Hematopoietic multipotent progenitor cell treated with erythropoietin and hydrocortisone succinate and interleukin-3 and kit ligand, for 4 days (in vitro differentiated cells): ENCODE measurements at places on chromosomes 3 and 15.

DNA sequence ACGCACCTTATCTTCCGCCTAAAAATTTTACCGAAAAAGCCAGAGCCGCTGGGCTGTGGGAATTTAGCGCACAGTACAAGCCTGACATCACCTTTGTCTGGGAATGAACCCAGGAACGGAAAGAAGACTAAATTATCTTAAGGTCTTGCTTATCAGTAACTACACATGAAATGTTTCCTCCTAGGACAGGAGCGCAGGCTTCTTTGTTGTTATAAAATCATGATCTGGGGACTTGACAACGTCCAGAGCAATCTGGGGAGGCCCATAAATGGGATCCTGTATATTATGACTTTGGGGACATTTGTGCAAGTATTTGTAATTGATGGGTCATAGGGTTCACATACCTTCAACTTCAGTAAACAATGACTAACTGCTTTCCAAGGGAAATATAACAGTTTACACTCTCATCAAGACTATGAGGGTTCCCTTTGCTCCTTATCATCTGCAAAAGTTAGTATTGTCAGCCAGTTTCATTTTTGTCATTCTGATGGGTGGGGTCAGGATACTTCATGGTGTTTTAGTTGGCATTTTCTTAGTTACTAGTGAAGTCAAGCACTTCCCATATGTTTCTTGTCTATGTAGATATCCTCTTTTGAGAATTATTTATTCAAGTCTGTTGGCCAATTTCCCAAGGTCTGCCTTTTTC, 213.9 kb upstream of the PFN2 start:
- no peak for DNase-seq

GRCh38 chr3:71447803-71448202, 135.7 kb downstream of the FOXP1 start:
- DNase-seq = peak; percentile 62

DNA sequence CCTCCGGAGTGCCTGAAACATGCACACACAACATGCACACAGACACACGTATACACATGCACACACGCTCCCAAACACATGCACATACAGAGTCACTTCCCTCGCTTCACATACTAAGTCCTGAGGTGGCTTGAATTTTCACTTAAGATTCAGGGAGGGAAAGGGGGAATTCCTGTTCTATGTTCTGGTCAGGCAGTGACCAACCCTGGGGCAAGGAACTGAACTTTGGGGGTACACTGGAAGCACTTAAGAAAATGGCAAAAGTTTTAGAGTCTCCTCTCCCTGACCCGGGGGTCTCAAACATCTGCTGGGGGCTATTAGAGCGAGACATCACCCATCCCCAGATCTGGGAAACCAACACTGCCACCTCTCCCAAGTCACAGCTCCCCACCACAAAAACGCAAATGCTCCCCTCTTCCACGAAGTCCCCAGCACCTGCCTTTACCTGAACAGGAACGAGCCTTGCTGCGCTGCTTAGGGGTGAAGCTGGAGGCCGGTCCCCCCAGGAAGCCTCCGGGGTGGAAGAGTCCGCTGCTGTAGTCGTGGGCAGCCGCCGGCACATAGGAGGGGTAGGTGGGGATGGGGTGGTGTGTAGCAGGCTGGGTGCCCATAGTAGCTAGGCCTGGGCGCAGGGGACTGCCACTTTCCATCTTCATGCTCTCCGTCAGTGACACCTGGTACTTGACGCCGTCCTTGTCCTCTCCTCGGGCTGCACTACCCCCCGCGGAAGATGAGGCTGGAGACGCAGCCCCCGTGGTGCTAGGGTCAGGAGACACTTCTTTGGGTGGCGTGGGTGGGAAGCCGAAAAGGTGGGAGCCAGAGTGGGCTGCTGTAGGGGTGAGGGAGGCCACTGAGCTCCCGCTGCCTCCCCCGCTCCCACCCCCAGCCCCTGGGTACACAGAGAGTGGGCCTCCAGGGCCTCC, 7.5 kb downstream of the GATA2 start:
- peak; percentile 50 for DNase-seq

GRCh38 chr3:56130036-56130435, 338.2 kb downstream of the ERC2 start:
- DNase-seq = no peak

DNA sequence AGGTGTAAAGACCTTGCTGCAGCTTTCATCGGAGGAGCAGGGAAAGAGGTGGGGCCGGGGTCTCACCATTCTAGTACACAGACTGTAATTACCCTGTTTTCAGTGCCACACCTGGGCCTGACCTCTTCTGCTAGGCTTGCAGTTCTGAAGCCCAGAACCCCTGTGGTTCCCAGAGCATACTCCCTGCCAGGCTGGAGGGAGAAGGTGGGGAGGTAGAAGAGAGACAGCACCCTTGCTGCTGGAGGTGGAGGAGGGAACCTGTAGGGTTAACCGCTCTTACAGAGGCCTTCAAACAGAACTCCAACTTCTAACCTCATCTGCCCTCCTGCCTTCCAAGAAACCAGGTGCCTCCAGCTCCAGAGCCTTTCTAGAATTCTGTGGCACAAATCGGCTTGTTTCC, 27.0 kb downstream of the PCOLCE2 start:
- no peak for DNase-seq

GRCh38 chr15:66114863-66115425, 138.6 kb downstream of the MEGF11 start:
- no peak for DNase-seq
